COR-L47 (cell line): ENCODE measurements at places on chromosomes 12 and 14.
A peak's percentile ranks its signal among the peaks of the same experiment; 100 is the strongest.

DNA sequence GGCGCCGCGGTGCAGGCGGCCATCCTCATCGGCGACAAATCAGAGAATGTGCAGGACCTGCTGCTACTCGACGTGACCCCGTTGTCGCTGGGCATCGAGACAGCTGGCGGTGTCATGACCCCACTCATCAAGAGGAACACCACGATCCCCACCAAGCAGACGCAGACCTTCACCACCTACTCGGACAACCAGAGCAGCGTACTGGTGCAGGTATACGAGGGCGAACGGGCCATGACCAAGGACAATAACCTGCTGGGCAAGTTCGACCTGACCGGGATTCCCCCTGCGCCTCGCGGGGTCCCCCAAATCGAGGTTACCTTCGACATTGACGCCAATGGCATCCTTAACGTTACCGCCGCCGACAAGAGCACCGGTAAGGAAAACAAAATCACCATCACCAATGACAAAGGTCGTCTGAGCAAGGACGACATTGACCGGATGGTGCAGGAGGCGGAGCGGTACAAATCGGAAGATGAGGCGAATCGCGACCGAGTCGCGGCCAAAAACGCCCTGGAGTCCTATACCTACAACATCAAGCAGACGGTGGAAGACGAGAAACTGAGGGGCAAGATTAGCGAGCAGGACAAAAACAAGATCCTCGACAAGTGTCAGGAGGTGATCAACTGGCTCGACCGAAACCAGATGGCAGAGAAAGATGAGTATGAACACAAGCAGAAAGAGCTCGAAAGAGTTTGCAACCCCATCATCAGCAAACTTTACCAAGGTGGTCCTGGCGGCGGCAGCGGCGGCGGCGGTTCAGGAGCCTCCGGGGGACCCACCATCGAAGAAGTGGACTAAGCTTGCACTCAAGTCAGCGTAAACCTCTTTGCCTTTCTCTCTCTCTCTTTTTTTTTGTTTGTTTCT is 1.7 kb downstream of the HSPA2 start:
- no peak for DNase-seq

- DNase-seq: no peak
Observed at GRCh38 chr12:7498809-7499208, 4.8 kb downstream of the CD163 start.

GRCh38 chr14:91223028-91223783 is 21.3 kb downstream of the GPR68 start:
- no peak for DNase-seq

DNA sequence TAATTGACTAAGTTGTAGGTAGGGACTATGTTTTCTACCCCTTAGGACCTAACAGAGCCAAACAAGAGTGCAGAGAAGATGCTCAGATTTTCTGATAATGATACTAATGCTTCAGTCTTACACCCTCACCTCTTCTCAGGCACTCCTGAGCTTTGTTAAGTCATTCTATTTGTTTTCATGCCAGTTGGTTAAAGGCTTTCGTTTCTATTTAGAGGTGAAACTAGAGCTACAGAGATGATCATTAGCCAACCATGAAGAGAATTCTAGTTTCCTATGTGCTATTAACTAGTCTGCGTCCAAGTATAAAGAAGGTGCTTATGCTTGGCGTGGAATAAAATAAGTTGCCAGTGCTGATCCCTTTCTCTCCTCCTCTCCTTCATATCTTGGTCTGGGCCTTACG is 34.6 kb upstream of the PYGL start:
- no peak for DNase-seq

- DNase-seq: no peak
Observed at GRCh38 chr14:77125823-77126325, 15.7 kb downstream of the ZDHHC22 start.

- no peak for DNase-seq
Observed at GRCh38 chr12:52189376-52190174, 2.2 kb downstream of the KRT80 start.

- DNase-seq: no peak
Observed at GRCh38 chr12:34335819-34336262, 313.5 kb downstream of the ALG10 start.

DNA sequence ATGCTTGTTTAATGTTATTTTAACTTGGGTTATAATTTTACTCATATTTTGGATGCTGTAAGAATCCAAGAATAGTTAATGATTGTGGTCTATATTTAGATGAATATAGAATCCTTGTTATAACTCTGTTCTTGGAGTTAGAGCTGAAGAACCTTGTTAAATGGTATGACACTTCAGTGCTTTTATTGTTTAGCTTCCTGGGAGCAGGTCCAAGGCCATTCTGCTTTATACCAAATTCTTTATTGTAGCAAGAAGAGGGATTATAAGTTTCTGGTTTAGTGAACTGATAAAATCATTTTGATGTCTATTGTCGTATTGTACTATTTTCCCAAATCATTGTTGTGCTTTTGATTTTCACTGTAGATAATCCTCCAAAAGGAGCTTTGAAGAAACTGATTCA is 69.4 kb downstream of the MIA2 start:
- DNase-seq: no peak

DNA sequence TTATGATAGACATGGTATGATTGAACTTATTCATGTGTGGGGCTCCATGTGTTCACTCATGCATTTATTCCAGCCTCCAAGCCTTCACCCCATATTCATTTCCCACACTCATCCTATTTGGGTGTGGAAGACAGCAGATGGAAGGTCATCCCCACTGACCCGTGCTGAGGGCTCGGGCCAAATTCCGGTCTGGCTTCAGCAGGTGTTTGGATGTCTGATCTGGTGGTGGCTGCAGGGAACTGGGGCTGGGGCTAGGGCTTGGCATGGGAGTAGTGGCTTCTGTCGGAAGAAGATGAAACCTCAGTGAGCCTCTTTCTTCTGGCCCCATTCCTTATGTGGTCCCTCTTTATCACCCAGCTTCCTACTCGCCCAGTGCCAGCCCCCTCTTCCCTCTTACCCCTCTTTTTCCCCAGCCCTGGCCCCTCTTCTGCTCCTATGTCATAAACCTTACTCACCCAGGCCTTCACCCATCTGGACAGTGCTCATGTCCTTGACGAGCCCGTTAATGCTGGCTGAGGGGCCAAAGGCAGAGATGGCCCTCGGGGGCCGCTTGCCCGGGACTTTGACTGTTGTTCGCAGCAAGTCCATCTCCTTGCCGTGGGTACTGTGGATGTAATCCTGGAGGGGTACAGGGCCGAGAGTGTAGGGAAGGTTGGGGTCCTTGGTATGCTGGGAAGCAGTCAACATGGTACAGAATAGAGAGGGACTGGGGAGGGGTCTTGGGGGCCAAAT is 8.0 kb downstream of the AGAP2 start:
- no peak for DNase-seq

GRCh38 chr12:65586796-65587195 is 237.5 kb upstream of the HMGA2 start:
- no peak for DNase-seq

DNA sequence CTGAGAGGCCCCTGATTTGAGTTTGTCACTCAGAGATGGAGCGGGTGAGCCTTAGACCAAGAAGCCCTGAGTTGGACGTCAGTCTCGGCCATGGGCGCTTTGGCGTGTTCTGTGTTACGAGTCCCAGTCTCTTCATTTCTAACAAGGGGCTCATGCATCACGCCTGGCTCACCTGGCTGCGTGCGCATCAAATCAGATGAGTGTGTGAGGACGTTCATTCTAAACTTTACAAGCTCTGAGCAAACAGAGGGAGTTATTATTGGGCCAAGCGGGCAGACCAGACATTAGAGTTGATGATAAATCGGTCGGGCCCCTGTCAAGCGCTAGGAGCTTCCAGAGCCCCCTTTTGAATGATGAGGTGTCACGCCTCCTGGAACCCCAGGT is 117.2 kb downstream of the CALM1 start:
- peak; percentile 83 for DNase-seq

DNA sequence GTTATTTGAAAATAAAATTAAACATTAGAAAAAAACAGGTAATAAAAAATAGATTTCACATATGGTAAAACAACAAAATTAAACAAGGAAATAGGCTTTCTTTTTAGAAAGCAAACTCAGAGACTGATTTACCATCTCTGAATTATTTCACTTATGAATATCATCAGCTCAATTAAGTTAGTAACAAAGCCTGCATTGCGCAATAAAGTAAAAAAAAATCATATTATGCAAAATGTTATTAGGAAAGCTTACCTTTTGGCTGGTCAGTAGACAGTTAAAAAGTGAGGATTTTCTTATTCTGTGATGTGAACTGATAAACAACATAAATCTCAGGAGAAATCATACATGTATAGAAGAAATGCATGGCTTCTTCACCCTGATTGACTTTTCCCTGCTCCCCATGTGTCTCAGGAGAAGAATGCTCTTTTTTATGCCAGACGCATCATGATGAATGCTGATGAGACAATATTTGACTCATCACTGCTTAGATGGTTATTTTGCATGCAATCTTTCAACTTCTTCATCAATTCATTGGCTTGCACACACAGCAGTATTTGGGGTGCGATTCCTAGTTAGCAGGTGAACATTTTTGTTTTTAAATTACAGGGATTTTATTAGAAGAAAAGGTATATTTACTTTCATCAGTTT is 124.5 kb upstream of the USP15 start:
- DNase-seq: no peak

- DNase-seq: no peak
Observed at GRCh38 chr14:60945984-60946383, 34.9 kb downstream of the TRMT5 start.

GRCh38 chr14:94761348-94761996 is 8.4 kb downstream of the GSC start:
- DNase-seq: no peak

GRCh38 chr12:57191410-57191809 is 25.2 kb upstream of the NXPH4 start:
- DNase-seq: no peak

DNA sequence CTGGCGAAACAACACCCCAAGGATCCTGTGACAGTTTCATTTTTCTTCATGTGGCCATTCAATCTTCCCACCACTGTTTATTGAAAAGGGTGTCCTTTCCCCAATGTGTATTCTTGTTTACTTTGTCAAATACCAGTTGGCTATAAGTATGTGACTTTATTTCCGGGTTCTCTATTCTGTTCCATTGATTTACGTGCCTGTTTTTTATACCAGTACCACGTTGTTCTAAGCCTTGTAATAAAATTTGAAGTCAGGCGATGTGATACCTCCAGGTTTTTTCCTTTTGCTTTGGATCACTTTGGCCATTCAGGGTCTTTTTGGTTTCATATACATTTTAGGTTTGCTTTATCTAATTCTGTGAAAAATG is 9.1 kb upstream of the MGAT4C start:
- DNase-seq: no peak
